MG63 (cell line): ENCODE measurements at places on chromosomes 3 and 15. TPM values are rescaled to one million over a fixed set of nuclear protein-coding genes. Genes with fewer than 3 reads are reported as not detected.

- DNase-seq = no peak
Observed at GRCh38 chr3:107574650-107575049, 51.9 kb downstream of the BBX start.

Gene SPINK8
- total RNA-seq = not detected in 2 replicates

Gene HESX1
- not detected in 2 replicates for total RNA-seq

GRCh38 chr3:155070932-155071387 is 9.2 kb upstream of the MME start:
- peak; percentile 68 for DNase-seq

Gene ATP11B
- 31.7 and 48.3 TPM in 2 replicates for total RNA-seq

Gene SCAP
- total RNA-seq = 27.8 and 51.0 TPM in 2 replicates

- DNase-seq = no peak
Observed at GRCh38 chr15:62069551-62069950, 2.8 kb downstream of the C2CD4A start.

Gene THPO
- total RNA-seq = not detected in 2 replicates

GRCh38 chr3:148923592-148923991 is 58.5 kb downstream of the CPA3 start:
- no peak for DNase-seq

- no peak for DNase-seq
Observed at GRCh38 chr3:120429921-120430361, 20.9 kb downstream of the FSTL1 start.

DNA sequence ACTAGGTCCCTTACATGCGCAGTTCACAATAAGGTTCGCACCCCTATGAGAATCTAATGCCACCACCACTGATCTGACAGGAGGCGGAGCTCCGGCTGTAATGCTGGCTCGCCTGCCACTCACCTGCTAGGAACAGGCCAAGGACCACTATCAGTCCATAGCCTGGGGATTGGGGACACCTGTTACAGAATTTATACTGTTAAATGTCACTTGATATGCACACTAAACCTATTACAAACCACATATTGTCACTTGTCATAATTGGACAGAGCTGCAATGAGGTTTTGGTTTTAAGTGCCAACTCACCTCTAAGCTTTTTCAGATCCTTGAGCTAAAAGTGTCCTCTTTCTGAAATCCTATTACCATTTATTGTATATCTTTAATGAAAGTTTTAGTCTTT is 507.9 kb upstream of the TPRG1 start:
- DNase-seq = no peak

Gene PLIN1
- 0.13 and 0.17 TPM in 2 replicates for total RNA-seq

Gene AGBL1
- total RNA-seq = not detected in 2 replicates

Gene MYZAP
- total RNA-seq = 0.69 TPM in 1 of 2 replicates, not detected in the other

Gene IFT57
- 59.2 and 106 TPM in 2 replicates for total RNA-seq

DNA sequence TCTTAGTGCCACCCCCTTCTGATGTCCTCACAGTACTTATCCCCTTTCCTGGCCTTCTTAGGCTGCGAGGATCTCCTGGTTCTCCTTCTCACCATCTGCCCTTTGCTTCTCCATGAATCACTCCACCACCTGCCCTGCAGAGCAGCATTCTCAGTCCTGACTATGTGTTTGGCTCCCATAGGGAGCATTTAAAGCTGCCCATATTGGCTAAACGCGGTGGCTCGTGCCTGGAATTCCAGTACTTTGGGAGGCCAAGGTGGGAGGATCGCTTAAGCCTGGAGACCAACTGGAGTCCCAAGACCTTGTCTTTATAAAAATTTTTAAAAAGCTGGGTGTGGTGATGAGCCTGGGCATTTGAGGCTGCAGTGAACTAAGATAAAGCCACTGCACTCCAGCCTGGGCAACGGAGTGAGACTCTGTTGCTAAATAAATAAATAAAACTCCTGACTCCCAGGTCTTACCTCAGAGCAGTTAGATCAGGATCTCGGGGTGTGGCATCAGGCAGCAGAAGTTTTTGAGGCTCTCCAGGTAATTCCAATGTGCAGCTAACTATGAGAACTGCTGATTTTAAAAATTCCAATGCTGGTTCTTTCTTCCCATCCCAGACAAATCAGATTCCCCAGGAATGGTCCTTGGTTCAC is 36.2 kb upstream of the TLE3 start:
- no peak for DNase-seq

DNA sequence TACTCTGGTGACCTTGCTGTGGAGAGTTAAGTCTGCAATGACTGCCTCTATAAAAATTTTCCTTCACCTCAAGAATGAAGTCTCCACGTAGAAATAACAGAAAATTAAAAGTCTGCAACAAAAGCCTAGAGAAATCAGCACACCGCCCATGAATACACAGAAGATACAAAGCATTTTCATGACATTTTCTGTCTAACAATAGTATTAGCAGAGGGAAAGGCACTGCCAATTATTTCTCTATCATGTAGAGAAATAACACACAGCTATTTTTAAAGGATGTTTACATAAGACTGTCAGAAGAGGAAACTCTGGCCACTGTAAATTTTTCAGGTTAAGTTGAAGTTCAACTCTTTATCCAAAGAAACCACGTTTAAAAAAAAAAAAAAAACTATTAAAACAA is 80.8 kb downstream of the GSK3B start:
- no peak for DNase-seq

Gene FBXL2
- total RNA-seq = 4.0 and 6.8 TPM in 2 replicates

DNA sequence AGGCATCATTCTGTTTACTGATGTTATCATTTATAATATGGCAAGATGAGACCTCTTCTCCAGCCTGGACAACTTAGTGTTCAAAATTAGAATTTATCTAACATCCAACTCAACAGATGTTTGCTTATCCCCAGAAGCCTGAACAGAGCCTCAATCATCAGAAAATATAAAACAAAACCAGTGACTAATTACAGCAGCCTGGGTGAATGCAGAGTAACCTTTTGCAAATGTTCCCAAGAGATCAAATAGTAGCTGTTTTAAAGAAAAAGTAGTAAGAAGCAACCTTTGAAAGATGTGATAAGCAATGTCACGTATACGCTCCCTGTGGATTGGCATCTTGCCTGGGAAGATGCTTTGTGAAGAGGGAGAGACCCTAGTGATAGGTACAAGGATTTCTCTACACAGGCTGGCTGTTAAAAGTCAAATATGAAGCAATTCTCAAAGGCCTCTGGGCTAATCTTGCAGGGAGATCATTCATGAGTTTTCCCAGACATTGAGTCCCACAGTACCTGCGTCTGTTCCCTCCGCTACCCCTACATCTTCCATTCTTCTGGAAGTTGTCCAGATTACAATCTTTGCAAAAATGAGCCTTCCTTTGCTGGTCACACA is 39.3 kb upstream of the PRICKLE2 start:
- DNase-seq = no peak

- no peak for DNase-seq
Observed at GRCh38 chr15:81265256-81265943, 58.5 kb downstream of the STARD5 start.

DNA sequence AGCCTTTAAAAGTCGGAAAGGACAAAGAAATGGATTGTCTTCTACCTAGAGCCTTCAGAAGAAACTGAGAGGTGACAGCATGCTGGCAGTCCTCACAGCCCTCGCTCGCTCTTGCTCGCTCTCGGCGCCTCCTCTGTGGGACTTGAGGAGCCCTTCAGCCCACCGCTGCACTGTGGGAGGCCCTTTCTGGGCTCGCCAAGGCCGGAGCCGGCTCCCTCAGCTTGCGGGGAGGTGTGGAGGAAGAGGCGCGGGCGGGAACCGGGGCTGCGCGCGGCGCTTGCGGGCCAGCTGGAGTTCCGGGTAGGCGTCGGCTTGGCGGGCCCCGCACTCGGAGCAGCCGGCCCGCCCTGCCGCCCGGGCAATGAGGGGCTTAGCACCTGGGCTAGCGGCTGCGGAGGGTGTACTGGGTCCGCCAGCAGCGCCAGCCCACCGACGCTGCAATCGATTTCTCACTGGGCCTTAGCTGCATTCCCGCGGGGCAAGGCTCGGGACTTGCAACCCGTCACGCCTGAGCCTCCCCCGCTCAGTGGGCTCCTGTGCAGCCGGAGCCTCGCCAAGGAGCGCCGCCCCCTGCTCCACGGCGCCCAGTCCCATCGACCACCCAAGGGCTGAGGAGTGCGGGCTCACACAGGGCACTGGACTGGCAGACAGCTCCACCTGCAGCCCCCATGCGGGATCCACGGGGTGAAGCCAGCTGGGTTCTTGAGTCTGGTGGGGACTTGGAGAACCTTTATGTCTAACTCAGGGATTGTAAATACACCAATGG is 953.8 kb upstream of the GBE1 start:
- no peak for DNase-seq

DNA sequence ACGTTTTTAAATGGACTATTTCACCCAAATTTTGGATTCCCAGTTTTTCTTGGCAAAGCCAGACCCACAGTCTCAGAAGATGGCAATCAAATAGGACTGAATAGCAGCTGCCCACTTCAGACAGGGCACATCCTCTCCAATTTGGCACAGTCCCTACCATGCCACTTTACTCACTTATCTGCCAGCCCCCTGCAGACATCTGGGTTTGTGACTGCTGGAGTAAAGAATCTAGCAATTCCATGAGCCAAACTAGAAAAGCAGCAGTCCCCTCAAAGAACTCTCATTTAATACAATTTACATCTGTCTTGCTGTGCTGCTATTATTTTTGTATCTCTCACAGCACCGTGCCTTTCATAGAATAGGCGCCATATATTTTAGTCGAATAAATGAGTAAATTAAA is 16.0 kb upstream of the LRRN1 start:
- no peak for DNase-seq

GRCh38 chr15:37028625-37029296 is 71.6 kb downstream of the MEIS2 start:
- DNase-seq = no peak

DNA sequence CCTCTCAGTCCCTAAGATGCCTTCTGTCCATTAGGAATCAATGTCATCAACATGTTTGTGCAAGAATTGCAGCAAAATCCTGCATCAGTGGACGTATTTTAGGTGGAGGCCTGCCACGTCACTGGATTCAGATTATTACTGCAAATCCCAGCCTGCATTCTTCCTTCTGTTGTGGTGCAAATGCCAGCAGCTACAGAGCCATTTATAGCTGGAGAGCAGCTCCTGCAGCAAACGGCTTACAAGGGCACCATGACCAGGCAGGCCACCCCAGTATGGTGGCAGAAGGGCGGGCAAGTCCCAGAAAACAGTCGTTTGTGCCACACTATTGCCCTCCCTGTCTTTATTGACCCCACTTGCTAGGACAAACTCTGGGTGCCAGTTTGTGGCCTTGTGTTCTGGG is 74.7 kb downstream of the SNRK start:
- DNase-seq = no peak

GRCh38 chr3:45075821-45076625 is 49.9 kb downstream of the CLEC3B start:
- DNase-seq = no peak

DNA sequence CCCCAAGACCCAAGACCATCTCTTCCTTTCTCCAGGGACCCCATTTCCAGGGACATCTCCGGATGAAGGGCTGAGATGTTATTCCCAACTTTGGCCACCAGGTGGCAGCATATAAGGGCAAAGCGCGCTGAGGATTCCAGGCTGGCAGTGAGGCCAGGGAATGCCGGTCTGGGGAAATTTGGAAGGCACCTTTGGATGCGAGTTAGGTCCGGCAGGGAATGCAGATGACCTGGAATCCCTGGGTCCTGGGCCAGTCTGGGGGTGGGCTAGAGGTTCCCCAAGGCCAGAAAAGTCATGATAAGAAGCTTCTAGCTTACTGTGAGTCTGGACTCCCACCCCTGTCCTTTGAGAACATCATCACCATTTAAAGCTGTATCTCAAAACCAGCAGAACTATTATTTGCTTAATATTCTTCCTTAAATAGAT is 1.6 kb upstream of the CHST13 start:
- DNase-seq = peak; percentile 59

Gene CRYGS
- 0.66 TPM in 1 of 2 replicates, not detected in the other for total RNA-seq

- DNase-seq = peak; percentile 90
Observed at GRCh38 chr3:158768361-158768787, 33.5 kb upstream of the MFSD1 start.

Gene MYRIP
- total RNA-seq = 1.9 and 2.6 TPM in 2 replicates

- no peak for DNase-seq
Observed at GRCh38 chr3:112126511-112126911, 6.5 kb downstream of the GCSAM start.

Gene TERC
- total RNA-seq = 149 and 154 TPM in 2 replicates

- DNase-seq = peak; percentile 17
Observed at GRCh38 chr15:96625256-96625655, 294.8 kb downstream of the NR2F2 start.

DNA sequence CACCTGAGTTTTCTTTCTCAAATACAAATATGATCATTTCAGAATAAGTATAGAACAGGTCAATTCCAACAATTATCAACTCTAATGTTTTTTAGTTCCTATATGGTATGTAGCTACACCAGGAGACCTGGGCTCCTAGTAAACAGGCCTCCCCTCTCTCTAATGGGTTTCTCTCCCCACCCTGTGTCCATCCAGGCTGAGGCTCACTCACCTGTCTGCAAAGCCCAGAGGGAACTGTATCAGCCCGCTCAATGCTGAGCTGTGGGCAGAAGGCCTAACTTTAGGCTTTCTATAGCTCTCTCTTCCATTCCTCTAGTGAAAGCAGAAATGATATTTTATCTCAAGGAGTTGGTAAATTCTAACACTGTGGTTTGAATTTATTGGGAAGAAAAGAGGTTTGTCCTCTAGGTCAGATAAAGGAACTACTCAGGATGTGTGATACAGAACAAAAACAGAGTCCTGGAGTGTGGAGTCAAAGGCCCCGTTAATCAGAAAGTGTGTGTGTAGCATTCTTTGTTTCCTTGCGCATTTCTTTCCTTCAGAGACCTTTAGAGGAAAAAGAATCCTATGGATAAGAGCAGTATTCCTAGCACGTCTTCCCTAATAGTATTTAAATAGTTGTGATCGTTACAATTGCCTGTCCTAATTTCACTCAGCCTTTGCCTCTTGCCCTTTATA is 408.9 kb downstream of the PYDC2 start:
- no peak for DNase-seq

DNA sequence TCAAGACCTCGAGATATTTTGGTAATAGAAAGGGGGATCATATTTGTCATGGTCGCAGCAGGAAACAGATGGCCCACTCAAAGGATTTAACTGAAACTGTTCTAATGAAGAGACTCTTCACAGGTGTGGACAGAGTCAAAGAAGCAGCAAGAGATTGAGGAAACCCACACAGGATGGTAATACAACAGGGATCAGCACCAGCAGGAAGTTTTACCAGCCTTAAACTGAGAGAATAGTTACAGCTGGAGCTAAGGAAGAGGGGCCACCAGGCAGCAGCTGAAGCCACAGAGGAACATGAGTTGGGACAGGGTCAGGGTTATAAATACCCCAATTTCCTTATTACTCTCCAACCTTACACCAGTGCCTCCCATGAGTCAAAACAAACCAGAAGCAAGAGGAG is 131.8 kb upstream of the UBE2E2 start:
- no peak for DNase-seq

GRCh38 chr3:10632741-10633140 is 127.4 kb upstream of the ATP2B2 start:
- no peak for DNase-seq
